ENCODE measurements at places on chromosomes 13 and 19.
A peak's percentile ranks its signal among the peaks of the same experiment; 100 is the strongest.

DNA sequence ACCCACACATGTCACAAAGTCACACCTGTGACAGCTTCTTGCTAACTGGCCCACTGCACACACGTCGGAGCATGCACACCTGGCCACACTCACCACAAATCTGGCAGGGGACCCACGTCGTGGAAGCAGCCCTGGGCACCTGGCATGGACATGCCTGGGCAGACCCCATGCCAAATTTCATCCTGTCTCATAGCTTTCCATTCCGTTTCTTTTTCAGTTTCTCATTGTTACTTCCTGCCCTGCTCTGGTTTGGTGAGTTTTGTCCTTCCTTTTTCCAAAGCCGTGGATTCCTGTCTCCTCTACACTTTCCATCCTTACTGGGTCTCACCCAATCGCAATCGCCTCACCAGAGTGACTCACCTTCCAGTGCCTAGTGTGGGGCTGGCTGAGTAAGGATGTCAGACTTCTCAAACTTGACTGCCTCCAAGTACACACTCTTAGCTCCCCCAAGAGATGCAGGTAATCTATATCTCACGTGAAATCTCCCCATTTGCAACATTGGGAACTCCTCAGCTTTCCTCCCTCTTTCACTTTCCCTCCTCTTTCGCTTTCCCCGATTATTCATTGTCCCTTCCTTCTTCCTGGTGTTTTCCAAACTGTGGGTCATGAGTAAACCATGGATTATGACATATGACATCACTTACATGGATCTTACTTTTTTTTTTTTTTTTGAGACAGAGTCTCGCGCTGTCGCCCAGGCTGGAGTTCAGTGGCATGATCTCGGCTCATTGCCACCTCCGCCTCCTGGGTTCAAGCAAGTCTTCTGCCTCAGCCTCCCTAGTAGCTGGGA is 1.6 kb upstream of the BBC3 start:
- DNase-seq = peak; percentile 88

- DNase-seq = no peak
Measured at GRCh38 chr13:21668732-21669275, 2.1 kb upstream of the FGF9 start.

DNA sequence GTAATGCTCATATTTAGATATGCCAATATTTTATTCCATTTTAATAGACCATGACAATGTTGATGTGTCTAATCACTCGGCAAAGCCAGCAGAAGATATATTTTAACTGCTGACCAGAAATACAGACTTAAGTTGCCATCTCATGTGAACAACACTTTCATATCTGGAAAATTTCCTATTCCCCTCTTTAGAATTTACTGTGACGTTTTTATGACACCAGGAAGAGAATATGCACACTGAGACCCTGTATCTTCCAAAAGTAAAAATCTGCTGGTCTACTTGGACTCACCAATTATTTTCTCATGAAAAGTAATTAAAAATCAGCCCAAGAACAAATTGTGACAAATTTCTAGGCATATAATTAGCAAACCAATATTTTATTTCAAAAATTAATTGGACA is 2.1 kb downstream of the PROSER1 start:
- no peak for DNase-seq

DNA sequence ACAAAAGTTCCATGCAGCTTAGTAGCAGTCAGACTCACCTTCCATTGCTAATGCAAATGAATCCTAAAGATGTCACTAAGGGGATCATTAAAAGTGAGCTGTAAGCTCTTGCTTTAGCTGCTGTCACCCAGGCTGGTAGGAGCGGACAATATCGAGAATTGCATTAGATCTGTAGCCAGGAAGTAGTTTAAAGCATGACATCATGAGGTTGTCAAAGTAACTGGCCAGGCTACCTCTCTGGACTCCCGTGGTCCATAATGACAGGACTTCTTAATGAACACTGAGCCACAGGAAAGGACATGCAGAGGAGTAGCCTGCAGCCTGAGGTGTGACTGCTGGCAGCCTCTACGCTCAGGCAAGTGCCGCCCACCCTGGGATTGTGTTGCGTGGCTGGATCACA is 522.3 kb upstream of the NBEA start:
- no peak for DNase-seq

- DNase-seq = no peak
Measured at GRCh38 chr19:34265221-34265650, 10.9 kb downstream of the GARRE1 start.

DNA sequence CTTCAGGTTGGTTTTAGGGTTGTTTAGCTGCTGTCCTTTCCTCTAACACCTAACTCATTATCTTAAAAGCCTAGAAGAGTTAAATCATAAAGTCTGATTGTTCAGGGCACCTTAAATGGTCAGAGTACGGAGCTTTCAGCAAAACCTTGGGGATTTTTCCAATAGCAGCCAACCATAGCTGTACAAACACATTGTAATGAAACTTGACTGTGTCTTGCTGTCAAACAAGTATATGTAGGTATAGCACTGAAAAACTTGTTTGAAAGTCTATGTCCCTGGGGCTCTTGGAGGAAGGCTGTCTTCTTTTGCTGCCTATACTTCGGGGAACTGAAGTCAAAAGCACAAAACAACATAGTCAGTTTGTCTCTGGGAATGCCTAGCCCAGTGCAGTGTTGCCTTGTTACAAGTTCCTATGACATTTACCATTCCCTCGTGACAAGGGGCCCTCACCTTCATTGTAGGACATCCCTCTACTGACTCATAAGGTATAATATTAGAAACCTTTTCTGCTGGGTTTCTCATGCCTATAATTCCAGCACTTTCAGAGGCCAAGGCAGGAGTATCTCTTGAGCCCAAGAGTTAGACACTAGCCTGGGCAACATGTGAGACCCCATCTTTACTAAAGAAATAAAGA is 474.5 kb upstream of the NBEA start:
- DNase-seq = no peak

DNA sequence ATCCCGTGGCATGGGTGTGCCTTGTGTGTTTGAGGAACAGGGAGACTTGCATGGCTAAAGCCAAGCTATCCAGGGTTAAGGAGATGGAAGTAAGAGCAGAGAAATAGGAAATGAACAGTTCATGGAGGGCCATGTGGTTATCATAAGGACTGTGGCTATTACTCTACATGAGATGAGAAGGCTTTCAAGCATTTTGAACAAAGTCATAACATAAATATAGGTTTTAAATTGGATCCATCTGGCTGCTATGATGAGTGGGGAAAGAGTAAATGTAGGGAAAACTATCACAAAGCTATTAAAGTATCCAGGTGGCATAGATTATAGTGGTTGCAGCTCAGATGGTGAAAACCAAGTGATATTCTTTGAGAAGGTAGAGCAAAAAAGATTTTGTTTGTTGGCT is 184.1 kb downstream of the PCDH17 start:
- no peak for DNase-seq

DNA sequence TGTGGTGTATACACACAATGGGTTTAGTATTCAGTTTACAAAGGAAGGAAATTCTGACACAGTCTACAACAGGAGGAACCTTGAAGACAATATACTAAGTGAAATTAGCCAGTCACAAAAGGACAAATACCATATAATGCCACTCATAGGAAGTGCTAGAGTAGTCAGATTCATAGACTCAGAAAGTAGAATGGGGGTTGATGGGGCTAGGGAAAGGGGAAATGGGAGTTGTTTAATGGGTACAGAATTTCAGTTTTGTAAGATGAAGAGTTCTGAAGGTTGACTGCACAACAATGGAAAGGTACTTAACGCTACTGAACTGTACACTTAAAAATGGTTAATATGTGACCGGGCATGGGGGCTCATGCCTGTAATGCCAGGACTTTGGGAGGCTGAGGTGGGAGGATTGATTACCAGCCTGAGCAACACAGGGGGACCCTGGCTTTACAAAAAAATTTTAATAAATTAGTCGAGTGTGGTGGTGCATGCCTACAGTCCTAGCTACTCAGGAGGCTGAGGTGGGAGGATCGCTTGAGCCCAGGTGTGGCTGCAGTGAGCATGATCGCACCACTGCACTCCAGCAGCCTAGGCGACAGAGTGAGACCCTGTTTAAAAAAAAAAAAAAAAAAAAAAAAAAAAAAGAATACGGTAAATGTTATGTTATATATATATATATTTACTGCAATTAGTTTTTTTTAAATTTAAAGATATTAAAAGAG is 45.0 kb downstream of the SLC15A1 start:
- no peak for DNase-seq

- DNase-seq = no peak
Measured at GRCh38 chr13:107202371-107203023, 634.6 kb upstream of the ARGLU1 start.

GRCh38 chr13:74274916-74275315 is 140.7 kb upstream of the KLF12 start:
- DNase-seq = peak; percentile 42

GRCh38 chr13:31967155-31967554 is 64.4 kb upstream of the FRY start:
- no peak for DNase-seq

- DNase-seq = peak; percentile 61
Measured at GRCh38 chr13:47901441-47901840, 99.6 kb downstream of the SUCLA2 start.

Data from EL (cell line).